Tibial nerve (tissue), 4 donors: ENCODE measurements at places on chromosomes 12 and 14. TPM values are rescaled to one million over a fixed set of nuclear protein-coding genes. Genes with fewer than 3 reads are reported as not detected.

CEBPE gene
- not detected for total RNA-seq

RASSF8 gene
- total RNA-seq: 77.1 TPM

EPYC gene
- total RNA-seq: not detected

EML1 gene
- total RNA-seq: 32.4 TPM

CYP46A1 gene
- 1.2 TPM for total RNA-seq

EGLN3 gene
- total RNA-seq: 7.3 TPM

GRCh38 chr12:57726151-57726883 is 12.2 kb downstream of the AGAP2 start:
- no peak for DNase-seq

DNA sequence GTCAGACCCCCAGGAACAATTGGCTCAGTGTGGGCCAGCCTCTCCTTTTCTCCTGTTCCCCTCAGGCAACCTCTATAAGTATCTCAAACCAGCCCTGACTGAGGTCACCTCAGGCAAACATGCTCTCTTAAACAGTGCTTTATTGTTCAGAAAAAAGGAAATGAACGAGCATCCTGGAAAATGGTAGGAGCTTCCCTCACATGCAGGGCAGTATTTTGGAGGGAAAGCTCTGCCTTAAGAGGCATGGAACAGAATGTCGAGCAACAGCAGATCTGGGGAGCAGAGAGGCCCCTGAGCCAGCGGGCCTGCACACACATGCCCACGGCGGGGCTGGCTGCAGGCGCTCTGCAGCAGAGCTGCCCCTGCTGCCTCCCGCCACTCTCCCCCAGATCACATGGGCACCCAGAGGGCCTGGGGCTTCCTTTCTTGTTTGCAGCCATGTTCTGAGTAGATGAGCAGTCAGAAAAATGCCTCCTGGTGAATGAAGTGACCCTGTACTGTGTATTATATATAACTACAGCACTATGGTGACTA is 42.0 kb downstream of the MOK start:
- DNase-seq: no peak

DNA sequence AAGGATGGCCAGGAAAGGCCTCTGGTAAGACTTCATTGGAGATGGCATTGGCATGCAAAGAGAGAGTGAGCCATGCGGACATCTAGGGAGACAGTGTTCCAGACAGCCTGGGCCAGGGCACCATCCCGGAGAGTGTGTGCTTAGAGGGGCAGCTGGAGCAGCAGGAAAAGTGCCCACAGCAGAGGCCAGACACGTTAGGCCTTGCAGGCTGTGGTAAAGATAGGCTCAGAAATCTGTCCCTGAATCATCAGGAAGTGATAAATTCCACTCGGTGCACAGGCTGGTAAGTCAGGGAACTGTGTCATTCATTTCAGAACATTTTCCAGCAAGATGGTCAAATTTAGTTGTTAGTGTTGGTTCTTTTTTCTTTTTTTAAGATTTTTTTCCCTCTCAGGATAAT is 8.8 kb downstream of the GALNT16 start:
- no peak for DNase-seq

DNA sequence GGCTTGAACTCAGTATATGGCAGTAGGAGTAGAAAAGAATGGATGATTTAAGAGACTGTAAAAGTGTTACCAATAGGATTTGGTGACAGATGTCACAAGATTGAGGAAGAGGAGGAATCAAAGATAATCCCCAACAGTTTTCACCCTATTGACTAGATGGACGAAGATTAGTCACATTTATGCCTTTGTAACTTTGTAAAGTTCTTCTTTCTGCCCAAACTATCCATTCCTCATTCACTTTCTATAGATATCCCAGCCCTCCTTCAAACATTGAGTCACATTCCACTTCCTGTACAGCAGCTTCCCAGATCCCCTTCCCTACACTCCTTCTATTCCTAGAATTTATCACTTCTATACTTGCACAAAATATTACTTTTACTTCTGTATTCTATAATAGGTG is 207.9 kb downstream of the BTG1 start:
- DNase-seq: no peak

DNA sequence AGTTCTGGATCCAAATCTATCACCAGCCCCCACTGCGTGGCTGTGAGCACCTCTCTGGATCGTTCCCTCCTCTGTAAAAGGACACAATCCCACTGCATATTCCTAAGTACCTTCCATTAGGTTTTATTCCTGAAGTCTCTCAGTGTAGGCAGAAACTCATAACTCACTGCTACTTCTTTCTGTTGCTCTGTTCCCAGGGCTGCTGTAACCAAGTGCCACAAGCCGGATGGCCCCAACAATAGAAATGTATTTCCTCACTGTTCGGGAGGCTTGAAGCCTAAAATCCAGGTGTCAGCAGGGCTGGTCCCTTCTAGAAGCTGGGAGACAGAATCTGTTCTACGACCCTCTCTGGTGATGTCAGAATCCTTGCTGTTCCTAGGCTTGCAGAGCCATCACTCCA is 24.9 kb downstream of the FOXN3 start:
- DNase-seq: no peak

- no peak for DNase-seq
Observed at GRCh38 chr12:6095269-6095668, 29.2 kb downstream of the VWF start.
